Stimulated activated CD8-positive, alpha-beta memory T cell treated with anti-CD3 and anti-CD28 coated beads, Interleukin-12 subunit alpha, Interleukin-12 subunit beta, amount 100 ng/mL, for 1 hour (primary cell): ENCODE measurements at places on chromosomes 4 and X.

- no peak for DNase-seq
Observed at GRCh38 chrX:71489540-71489939, 43.4 kb upstream of the OGT start.

DNA sequence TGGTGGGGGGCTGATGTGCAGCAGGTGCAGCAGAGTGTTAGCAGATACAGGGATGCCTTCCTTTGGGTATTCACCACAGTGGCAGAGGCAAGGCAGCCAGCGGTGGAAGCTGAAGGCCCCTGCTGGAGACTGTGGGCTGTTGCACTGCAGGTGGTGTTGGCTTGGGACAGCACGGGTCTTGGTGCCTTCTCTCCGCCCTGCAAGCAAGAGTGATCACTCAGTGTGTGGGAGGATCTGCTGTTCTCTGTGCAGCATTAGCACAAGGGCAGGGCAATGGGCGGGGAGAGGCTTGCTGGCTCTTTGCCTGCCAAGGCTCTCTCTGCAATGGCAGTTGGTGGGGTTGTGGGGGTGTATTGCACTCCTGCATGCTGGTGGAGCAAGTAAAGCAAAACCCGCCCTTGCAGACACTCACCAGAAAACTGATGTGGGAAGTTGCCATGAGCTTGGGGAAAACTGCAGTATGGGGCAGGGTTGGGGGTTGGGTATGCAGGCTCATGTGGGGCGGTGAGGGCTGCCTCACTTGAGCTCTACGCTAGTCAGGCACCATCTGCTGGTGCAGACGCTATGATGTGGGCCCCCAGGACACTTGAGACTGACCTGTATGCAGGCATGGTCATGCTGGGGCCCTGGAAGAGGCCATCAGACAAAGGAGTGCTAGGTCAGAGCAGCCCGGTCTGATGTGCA lies 820.8 kb upstream of the GRIA3 start:
- no peak for DNase-seq

DNA sequence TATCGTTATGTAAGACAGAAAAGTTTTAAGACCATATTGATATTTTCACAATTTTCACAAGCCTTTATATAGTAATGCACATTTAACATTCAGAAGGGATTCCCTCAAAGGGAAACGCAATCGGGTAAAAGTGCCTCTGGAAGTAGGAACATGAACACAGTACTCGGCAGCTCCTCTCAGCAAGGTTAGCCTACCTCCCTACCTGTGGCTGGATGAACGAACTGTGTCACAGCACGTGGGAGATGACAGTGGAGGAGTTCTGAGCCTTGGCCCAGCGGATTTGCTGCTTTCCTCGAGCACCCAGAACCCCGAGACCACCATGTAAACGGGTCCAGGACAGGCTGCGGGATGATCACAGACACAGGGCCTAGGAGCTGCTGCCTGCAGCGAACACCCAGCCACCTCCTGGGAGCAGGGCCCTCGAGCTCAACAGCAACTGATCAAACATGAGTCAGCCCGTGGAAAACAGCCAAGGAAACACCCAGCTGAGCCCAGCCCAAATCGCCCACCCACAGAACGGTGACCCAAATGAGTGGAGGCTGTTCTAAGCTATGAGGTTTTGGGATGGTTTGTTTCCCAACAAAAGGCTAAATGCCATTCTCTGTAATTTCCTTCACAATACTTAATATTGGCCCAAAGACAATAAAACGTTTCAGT lies 30.4 kb downstream of the FAT1 start:
- DNase-seq, result no peak

- DNase-seq, result no peak
Observed at GRCh38 chr4:68062501-68062900, 67.2 kb downstream of the TMPRSS11F start.

GRCh38 chrX:2282490-2283090 lies 218.2 kb downstream of the DHRSX start:
- no peak for DNase-seq
